ENCODE measurements at places on chromosomes 3 and 15. TPM values are rescaled to one million over a fixed set of nuclear protein-coding genes. Genes with fewer than 3 reads are reported as not detected.

GRCh38 chr3:188323067-188323842, 169.3 kb downstream of the LPP start:
- no peak for DNase-seq

DNA sequence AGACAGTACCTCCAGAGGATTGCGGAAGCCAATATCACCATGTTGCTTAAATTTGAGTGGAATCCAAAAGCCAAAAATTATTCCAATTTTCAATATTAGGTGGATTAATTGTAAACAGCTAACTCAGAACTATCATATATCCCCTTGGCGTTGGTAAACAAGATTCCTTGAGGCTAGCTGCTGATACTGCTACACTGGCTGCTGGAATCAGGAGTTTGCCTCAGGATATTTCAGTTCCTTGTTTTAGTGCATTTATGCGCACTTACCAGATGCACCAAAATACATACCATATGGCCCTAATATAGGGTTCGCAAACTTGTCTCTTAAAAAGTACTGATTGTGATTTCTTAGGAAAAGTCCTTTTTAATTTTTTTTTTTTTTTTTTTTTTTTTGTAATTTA, 605.2 kb upstream of the NAALADL2 start:
- no peak for DNase-seq

GRCh38 chr3:139328356-139328755, 15.5 kb upstream of the MRPS22 start:
- no peak for DNase-seq

- no peak for DNase-seq
Observed at GRCh38 chr15:98401029-98401428, 247.3 kb upstream of the IGF1R start.

- no peak for DNase-seq
Observed at GRCh38 chr3:100629421-100630127, 20.2 kb downstream of the ADGRG7 start.

- DNase-seq: no peak
Observed at GRCh38 chr3:114122027-114122709, 56.7 kb downstream of the DRD3 start.

- DNase-seq: no peak
Observed at GRCh38 chr15:70722266-70723121, 40.9 kb downstream of the UACA start.

DNA sequence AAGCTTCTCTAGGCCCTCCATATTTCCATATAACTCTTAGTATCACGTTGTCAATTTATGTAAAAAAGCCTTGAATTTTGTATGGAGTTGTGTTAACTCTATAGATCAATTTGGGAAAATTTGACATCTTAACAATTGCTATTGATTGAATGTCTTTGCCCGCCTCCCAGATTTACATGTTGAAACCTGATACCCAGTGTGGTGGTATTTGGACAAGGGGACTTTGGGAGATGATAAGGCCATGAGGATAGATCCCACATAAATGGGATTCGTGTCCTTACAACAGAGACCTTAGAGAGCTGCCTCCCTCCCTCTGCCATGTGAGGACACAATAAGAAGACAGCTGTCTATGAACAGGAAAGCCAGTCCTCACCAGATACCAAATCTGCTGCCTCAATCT, 21.1 kb upstream of the TNK2 start:
- DNase-seq: no peak

GRCh38 chr15:91885714-91886270, 32.3 kb downstream of the SLCO3A1 start:
- DNase-seq: no peak

DNA sequence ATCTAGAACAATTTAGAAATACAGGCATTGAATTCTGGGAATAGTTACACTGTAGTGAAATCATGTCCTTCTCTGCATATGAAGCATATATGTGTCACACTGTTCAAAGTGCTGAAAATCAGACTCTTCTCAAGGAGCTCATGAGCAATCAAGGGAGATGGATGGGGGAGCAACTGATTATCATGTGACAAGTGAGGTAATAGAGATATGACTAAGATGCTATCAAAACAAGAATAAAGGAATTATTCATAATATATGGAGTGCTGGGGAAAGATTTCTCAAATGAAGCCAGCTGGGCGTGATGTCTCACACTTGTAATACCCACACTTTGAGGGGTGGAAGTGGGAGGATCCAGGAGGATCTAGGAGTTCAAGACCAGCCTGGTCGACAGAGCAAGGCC, 74.9 kb upstream of the CHRNB4 start:
- no peak for DNase-seq

DNA sequence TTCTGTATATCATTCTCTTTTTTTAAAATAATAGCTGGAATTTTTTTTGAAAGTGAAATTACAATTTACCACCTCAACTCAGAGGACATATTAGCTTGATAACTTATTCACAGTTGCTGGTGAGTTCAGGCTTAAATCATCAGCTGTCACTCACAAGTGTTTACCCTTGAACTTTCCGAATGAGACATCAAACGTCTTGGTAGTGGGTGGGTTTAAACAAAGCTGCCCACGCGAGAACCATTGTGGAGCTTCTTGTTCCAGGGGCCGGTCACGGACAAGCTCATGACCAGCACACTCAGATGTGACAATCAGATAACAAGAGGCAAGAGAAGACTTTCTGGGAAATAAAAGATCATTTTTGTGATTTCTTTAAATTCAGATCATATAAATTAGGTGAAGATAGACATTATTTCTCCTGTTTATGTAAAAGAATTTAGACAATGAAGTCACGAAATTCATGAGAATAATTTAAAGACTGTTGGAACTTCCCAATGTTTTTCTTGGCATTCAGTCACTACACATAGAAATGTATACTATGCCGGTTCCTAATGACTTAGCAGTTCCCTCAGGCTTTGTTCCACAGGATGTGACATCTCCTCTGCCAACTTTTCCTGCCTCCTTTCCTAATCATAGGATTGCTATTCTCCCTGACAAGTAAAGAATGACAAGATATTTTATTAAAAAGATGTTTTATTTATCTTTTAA, 29.3 kb downstream of the BTD start:
- no peak for DNase-seq

DNA sequence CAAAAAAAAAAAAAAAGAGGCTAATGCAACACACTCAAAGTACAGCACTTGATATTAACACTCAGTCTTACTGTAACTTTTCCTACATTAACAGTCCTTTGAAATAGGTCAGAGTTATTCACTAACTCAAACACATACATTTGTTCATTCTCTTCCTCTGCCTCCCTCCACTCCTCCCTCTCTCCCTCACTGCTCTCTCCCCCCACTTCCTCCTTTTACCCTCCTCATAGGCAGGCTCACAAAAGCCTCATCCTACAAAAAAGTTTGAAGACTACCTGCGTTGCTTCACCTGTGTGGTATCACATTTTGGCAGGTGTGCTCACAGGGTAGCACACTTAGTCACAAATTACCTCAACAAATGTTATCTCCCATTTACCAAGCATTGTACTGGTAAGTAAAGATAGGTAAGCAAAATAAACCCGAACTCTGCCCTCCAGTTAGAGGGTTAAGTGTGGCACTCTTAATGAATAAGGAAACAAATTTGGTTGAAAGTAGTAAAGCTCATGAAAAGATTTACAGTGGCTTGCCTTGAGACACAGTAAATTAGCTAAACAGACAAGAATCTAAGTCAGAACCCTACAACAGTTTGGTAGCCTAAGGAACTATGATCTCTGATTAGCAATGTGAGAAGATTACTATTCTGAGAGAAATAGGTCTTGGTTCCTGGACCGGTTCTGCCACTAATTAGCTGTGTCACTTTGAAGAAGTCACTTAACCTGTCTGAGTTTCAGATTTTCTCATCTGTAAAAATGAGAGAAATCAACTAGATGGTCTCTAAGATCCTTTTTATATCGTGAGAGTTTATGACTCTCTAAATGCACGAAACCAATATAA, 151.0 kb upstream of the MLF1 start:
- DNase-seq: no peak

DNA sequence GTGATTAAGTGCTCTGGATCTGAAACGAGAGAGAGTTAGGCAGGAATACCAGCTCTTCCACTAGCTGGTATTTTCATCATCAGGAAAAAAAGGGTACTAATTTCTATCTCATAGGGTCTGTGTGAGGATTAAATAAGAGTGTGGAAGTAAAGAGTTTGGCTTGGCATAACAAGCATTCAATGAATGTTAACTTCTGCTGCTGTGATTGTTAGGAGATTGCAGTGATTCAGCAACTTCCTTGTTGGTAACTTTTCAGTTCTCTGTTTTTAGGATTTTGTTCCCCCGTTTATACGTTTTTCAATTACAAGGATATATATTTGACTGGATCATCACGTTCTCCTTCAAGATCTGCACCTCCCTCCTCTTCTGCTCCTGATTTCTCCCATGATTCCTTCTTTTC, 65.9 kb upstream of the MYO5C start:
- DNase-seq: no peak

GRCh38 chr3:123672429-123673146, 87.7 kb upstream of the HACD2 start:
- no peak for DNase-seq

DNA sequence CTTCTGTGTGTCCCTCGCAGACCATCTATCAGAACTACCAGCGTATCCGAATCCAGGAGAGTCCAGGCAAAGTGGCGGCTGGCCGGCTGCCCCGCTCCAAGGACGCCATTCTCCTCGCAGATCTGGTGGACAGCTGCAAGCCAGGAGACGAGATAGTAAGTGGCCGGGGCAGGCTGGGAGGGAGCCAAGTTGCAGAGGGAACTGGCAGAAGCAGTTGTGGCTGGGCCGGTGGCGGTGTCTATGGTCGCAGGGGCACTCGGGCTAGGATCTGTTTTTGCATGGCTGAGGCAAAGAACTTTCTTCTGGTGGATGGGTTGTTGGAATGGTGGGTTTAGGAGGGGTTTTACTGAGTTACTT, 10.1 kb downstream of the MCM2 start:
- DNase-seq: no peak

DNA sequence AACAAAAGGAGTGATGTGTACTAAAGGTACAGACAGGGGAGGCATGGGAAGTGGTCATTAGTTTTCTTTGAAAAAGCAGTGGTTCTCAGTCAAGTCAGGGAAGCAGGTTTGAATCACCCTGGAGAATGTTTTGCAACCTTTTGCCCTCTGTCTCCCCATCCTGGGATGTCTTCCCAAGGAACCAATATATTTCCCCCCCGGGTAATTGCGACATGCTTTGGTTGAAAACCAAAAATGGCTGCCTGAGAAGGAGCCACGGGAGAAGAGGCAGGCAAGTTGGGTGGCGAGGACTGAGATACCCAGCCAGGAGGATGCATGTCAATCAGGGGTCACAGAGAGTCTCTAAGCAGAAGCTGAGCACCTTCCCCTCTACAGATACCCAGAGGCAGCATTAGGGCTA, 20.2 kb upstream of the PPP1R2 start:
- DNase-seq: no peak

Gene ACAN
- 2.7 TPM for total RNA-seq

Gene GOLGA8N
- 35.0 TPM for total RNA-seq

Gene CIDEC
- 13.6 TPM for total RNA-seq

Gene IGSF10
- 1.2 TPM for total RNA-seq

Gene PIF1
- 0.76 TPM for total RNA-seq

Gene TMC3
- total RNA-seq: 0.13 TPM

Data from sciatic nerve (tissue), 2 donors.